ENCODE measurements at places on chromosomes 2 and 18. TPM values are rescaled to one million over a fixed set of nuclear protein-coding genes. Genes with fewer than 3 reads are reported as not detected.

DNA sequence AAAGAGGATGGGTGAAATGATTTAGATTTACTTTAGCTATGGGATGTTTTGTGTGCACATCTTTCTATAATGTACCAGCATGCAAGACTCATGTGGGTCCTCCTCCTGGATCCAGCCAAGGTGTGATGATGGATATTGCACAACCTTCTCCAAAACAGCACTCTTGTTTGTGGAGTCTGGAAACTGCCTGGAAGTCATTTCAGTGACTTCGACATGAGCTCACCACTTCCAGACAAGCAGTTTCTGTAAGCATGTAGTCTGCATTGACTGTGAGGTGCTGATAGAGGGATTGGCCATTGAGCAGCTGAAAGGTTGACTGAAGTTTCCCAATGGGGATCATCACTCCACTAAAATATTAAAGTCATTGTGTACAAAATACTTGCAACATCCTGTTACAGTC lies 154.0 kb downstream of the TRIB2 start:
- DNase-seq: no peak

- no peak for DNase-seq
Observed at GRCh38 chr2:37779139-37779538, 107.7 kb upstream of the CDC42EP3 start.

- no peak for DNase-seq
Observed at GRCh38 chr2:74293191-74293991, 49.8 kb downstream of the SLC4A5 start.

The GLI2 gene
- total RNA-seq: 16.5 TPM

DNA sequence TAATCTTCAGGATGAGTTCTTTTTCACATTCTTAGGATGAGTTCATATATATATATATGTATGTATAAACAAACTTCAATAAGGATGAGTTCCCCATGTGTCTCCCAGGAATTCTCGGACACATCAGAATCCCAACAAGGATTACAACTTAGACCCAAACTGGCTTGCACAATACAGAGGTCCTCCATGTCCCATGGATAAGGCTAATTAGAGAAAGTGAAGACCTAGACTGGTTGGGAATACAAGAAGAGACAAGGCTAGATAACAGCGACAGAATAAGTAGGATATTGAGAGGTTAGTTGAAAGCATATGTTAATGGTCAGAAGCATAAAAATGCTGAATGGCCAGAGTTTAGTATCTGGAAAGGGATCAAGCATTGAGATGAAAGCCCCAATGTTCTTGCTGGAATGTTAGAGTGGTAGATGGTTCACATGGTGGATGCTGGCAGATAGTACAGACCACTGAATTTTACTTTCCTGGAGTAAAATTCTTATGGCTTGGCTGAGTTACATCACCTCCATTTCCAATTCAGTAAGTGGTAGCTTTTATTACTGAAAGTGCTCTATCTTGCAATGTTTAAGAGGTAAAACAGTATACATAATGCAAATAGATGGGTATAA lies 154.9 kb upstream of the EPHA4 start:
- DNase-seq: no peak

DNA sequence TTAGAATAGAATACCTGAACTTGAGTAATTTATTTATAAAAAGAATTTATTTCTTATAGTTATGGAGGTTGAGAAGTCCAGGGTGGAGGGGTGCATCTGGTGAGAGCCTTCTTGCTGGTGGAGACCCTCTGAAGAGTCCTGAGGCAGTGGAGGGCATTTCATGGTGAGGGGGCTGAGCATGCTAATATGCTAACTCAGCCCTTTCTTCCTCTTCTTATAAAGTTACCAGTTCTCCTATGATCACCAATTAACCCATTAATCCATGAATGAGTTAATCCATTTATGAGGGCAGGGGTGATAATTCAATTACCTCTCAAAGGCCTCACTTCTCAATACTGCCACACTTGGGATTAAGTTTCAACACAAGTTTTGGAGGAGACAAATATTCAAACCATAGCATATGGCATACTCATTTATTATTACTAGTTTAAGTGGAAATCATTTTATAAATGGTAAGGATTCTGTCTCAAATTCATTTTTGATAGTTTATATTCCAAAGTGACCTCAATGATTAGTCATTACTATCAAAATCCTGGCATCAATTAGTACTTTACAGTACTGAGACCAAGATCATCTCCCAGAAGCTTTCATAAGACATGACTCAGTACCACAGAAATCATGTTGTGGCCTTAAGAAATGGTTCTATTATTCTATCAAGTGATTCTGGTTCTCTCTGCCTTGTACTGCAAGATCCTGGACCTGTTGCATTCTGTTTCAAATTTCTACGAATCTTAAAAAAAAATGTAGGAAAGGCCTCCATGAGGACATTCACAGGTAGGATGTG lies 5.5 kb downstream of the ZNF396 start:
- no peak for DNase-seq

DNA sequence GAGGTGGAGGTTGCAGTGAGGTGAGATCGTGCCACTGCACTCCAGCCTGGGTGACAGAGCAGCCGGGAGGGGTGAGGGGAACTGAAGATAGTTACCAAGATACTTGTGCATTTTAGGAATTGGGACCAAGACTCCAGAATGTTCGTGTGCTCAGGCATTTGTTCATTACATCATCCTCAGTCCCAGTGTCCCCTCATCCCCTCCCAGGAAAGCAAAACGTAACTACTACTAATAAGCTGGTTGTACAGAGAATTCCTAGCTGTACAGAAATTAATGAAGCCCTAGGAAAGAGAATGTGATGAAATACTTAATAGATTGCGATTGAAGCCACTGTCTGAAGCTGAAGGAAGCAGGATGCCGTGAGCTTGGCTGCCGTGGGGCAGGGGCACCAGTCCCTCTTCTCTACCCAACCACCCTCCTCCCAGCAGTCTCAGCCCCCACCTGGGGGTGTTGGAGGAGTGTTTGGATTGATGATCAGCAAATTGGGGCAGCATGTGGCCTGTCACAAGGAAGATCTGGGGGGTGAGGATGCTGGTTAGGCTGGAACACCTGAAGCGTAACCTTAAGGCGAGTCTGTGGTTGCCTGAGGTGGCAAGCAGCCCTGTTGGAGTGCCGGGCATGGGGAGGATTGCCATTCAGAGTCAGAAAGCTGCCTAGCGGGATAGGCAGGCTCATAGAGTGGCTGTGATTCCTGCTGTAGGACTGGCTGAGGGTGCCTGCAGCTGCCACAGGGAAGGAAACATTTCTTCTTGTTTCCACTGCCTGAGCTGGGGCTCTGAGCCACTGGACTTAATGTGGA lies 140.9 kb downstream of the SH3RF3 start:
- DNase-seq: no peak

The ST8SIA5 gene
- total RNA-seq: 1.6 TPM

DNA sequence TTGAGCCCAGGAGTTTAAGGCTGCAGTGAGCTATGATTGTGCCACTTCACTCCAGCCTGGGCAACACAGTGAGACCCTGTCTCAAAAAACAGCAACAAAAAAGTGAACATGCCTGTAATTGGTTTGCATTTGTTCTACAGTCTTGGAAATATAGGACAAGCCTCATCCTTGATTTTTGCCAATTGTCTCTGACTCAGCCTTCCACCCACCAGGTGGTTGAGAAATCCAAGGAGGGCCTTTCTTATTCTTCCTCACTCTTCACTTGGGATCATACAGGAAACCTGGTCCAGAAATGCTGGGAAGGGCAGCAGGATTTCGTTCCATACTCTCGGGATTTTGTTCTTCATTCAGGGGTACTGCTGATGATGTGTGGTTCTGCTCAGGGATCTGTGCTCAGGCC lies 94.6 kb downstream of the CDC42EP3 start:
- no peak for DNase-seq

The HOXD1 gene
- 7.6 TPM for total RNA-seq

- DNase-seq: no peak
Observed at GRCh38 chr2:43107679-43108078, 118.7 kb downstream of the ZFP36L2 start.

DNA sequence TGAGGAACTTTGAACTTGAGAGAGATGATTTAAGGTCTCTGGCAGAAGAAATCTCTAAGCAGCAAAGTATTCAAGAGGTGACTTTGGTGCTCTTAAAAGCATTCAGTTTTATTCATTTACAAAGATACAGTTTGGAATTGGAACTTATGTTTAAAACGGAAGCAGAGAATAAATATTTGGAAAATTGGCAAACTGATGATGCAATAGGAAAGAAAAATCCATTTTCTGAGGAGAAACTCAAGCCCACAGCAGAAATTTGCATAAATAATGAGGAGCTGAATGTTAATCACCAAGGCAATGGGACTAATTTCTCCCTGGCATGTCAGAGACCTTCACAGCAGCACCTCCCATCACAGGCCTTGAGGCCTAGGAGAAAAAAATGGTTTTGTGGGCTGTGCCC lies 1022.5 kb upstream of the CHAC2 start:
- DNase-seq: no peak

Data from testis (tissue), 5 donors.